ENCODE measurements at places on chromosomes 1 and 21. TPM values are rescaled to one million over a fixed set of nuclear protein-coding genes. Genes with fewer than 3 reads are reported as not detected.

PDZK1 gene
- 0.72 TPM for total RNA-seq

GJA5 gene
- total RNA-seq, result not detected

AQP10 gene
- total RNA-seq, result not detected

LRRC7 gene
- not detected for total RNA-seq

AKR7A3 gene
- total RNA-seq, result 0.32 TPM

SYTL1 gene
- total RNA-seq, result 0.39 TPM

GRIK3 gene
- total RNA-seq, result not detected

CA6 gene
- total RNA-seq, result not detected

RIIAD1 gene
- total RNA-seq, result not detected

TGFB2 gene
- 14.8 TPM for total RNA-seq

KIF14 gene
- total RNA-seq, result 7.1 TPM

CYP4Z1 gene
- not detected for total RNA-seq

UROD gene
- total RNA-seq, result 50.6 TPM

ARTN gene
- 0.41 TPM for total RNA-seq

OPRD1 gene
- 0.01 TPM for total RNA-seq

C1orf94 gene
- total RNA-seq, result not detected
